ENCODE measurements at places on chromosomes 6 and 20.

GRCh38 chr6:97645757-97646156 is 362.7 kb upstream of the MMS22L start:
- DNase-seq, result no peak

DNA sequence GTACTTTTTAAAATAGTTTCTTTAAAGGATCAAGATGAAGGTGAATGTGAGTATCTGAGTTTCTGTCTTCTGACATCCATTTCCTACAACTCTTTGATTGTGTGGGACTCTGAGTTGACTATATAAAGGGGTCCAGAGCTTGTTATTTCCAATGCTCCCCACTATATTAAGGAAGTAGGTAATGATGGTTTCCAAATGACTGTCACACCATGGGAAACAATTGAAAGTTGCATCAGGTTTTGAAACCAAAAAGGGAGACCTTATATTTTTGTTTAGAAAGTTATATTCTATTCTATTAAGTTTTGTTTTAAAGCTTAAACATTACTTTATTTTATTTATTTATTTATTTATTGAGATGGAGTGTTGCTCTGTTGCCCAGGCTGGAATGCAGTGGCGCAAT is 11.2 kb downstream of the CASS4 start:
- no peak for DNase-seq

DNA sequence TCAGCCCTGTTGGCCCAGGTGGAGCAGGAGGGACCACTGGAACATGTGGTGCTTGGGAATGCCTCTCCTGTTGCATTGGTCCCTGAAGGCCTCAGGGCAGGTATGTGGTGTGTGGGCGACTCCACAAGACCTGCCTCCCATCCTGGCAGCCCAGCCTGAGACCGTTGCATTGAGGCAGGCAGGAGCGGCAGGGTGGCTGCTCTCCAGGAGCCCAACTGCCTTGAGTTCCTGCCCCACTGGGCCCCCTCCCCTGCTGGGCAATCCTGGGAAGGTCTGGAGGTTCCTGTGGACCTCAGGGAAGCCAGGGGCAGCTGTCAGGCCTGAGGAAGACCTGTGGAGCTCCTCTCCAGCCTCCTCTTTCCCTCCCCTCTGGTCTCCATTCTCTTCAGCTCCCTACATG is 19.8 kb downstream of the MAVS start:
- no peak for DNase-seq

DNA sequence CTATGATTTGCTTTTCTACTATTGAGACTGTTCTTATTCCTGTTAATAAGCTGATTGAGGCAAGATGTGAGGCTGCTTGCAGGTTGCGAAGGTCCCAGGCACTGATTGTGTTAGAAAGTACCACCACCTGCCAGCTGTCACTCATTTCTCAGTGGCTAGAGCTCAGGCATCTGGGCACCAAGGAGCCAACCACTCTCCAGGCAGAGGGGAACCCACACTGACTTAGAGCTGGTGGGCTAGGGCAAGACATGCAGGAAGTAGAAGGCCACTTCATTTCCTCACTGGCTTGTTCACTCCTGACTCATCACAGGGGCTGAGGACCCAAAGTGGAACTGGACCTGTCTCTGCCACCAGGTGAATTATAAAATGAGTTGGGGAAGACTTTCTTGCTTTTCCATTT is 7.8 kb upstream of the DLL1 start:
- no peak for DNase-seq

DNA sequence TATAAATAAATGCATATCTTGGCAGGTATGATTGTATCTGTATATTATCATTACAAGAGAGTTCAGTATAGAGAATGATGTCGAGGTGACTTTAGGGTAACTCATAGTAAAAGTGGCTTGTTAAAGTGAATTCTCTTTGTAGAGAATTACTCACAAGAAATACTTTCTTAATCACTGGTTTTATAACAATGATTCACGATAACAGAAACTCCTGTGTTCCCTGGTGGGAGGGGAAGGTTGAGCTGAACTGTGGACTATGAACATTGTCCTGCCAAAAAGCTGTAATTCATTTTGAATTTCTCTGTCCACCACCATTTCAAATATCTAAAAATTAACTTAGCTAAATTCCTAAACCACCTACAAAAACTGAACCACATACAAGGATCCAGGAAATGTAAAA is 7.7 kb downstream of the TPMT start:
- DNase-seq, result no peak

DNA sequence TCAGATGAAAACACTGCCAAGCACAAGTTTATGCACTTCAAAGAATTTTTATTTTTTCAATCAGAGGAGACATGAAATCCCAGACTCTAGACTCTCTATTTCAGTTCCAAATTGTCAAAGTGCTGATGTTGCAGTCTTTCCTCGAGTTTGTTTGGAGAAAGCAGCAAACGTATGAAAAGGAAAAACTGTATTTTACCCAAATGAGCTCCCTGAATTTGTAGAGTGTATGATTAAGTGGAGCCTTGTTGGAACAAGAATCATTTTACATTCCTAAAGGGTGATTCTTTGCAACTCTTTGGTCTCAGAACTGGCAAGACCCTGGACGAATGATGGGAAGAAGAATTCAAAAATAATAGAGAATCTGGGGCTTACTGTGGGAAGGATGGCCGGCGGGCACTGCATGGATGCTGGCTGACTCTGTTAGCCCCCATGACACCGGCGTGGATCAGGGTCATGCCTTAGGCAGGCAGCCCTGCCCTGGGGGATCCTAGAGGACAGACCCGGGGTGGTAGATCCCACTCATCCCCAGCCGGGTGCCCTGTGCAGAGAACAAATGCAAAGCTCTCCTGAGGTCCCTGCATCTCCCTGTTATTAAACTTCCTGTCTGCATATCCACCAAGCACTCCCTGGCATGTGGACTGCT is 207.4 kb downstream of the FNDC1 start:
- no peak for DNase-seq

DNA sequence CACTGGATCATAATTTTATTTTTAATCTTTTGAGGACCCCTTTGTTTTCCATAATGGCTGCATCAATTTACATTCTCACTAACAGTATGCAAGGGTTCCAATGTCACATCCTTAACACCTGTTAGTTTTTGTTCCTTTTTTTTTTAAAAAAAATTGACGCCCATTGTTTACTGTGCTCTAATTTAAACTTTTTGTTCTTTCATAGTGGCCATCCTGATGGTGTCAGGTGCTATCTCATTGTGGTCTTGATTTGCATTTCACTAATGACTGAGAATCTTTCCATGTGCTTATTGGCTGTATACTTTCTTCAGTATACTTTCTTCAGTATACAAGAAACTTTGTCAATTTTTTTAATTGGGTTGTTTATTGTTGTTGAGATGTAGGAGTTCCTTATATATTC is 347.0 kb downstream of the RNGTT start:
- DNase-seq, result no peak

GRCh38 chr6:7468382-7469081 is 72.9 kb upstream of the DSP start:
- peak; percentile 77 for DNase-seq

- no peak for DNase-seq
Observed at GRCh38 chr6:143731789-143732188, 54.0 kb downstream of the PHACTR2 start.

GRCh38 chr6:142374965-142375733 is 73.3 kb downstream of the ADGRG6 start:
- DNase-seq, result no peak

GRCh38 chr6:4071330-4071729 is 7.6 kb downstream of the FAM217A start:
- no peak for DNase-seq

- no peak for DNase-seq
Observed at GRCh38 chr6:111449129-111449528, 33.9 kb downstream of the REV3L start.

- DNase-seq, result no peak
Observed at GRCh38 chr6:168589275-168589674, 148.3 kb downstream of the SMOC2 start.

DNA sequence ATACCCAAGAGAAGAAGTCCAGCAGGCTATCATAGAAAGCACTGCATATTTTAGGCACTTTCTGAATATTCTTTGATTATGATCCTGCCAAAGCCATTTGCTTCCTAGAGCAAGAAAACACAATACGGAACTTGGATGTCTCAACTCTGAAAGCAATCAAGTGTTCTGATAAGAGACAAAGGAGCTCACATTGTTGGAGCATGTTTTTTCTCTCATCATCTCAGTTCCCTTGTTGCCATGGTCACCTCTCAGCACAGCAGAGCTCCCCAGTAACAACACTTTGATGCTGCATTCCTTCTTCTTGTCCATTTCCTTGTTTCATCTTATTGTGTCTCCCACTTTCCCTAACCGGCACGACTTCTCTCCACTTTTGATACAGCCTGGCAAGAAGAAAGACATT is 168.7 kb upstream of the FUT9 start:
- DNase-seq, result peak; percentile 53

DNA sequence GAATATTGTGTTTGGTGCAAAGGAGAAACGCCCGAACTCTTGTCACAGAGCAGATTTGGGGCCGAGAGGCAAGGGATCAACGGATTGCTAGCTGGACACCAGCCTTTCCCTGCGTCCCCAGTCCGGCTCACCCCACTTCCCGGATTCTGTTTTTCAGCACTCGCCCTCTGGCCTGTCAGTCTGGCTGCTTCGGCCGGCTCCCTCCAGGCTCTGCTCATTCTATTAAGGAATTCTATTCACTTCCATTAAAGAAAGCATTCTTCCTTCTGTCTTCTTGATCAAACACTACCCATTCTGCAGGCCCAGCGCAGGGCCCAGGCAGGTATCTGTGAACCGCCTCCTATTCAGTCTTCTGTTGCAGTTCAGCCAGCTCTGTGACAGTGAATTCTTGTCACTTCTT is 91.7 kb downstream of the RNF182 start:
- no peak for DNase-seq

- DNase-seq, result no peak
Observed at GRCh38 chr20:2397595-2398145, 17.0 kb downstream of the TGM6 start.

DNA sequence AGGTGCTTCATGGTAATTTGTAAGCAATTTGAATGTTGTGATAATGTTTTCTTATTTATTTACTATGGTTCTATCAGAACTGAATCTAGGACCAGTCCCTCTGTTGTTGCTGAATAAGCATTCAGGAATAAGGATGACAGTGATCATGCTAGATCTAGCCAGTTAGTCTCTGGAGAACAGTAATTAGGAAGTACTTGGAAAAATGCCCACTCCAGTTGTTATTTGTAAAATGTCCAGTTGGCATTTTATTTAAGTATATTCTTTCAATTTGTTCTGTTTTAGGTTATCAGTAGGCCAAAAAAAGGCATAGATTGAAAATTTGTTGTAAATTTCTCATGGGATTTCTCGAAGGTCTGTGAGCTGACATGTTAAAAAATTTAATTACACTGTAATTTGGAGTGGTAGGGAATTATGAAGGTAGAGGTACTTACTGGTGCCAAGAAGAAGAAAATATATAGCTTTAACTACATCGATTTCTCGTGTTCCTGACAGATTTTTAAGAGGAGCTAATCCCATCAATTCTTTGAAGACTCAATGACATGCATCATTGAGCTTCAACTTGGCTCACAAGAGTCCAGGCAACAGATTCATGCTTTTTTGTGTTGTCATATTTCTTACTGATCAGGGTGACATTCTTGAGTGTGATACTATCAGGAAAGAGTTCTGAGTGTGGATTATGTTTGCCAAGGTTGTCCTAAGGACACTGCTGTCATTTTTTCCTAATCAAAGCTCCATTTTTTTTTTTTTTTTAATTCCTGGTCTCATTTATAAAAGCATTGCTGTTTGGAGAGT is 177.3 kb downstream of the CARMIL1 start:
- DNase-seq, result no peak

DNA sequence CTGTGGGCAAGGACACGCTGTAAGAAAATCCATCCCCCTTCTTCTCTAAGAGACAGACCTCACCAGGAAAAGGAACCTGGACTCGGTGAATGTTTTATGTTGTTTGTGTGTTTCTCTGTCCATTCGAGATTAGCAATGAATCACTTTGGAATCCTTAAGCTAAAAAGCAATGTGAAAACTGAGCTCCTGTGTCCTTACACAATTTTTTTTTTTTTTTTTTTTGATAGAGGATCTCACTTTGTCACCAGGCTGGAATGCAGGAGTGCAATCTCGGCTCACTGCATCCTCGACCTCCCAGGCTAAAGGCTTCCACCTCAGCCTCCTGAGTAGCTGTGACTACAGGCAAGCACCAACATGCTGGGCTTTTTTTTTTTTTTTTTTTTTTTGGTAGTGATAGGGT is 32.1 kb downstream of the BFSP1 start:
- no peak for DNase-seq

- no peak for DNase-seq
Observed at GRCh38 chr6:79526897-79527296, 10.3 kb downstream of the LCA5 start.

GRCh38 chr6:89120371-89120770 is 2.5 kb upstream of the SRSF12 start:
- no peak for DNase-seq

DNA sequence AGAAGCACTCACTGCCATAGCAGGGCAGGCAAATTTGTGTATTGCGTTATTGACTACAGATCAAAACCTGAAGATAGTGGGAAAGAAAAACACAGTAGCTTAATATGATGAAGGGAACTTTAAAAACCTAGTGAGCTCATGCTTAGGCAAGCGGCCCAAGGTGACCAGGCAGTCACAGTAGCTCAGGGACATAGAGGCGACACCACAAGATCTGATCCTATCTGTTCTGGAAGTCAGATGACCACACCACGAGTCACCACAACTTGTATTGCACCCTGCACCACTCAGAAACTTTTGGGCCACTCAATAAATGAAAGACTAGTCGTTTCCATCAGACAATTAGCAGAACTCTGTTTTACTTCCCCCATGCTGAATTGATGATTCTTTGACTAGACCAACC is 4.9 kb downstream of the CLIC5 start:
- DNase-seq, result no peak

DNA sequence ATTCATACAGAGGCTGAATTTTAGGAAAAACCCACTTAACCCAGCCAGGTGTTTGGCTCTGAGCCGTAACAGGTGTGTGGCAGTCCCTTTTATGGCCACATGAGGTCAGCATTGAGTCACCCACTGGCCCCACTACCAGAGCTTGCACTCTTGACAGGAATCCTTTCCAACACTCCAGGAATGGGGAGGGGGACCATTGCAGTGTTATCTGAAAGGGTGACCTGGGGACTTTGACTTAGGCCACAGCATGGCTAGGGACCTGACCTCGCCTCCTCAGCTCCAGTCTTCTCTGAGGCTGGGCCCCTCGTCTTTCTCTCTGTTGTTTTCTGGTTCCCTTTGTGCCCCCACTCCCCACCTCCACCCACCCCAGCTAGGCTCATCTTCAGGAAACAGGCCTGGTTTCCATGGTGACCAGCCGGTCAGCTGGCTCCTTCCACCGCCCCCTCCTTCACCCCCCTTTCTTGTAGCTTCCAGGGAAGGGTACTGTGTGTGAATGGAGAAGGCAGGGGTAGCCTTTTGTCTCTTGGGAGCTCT is 2.1 kb upstream of the TMEM151B start:
- peak; percentile 69 for DNase-seq
